ENCODE measurements at places on chromosomes 7 and 10.

DNA sequence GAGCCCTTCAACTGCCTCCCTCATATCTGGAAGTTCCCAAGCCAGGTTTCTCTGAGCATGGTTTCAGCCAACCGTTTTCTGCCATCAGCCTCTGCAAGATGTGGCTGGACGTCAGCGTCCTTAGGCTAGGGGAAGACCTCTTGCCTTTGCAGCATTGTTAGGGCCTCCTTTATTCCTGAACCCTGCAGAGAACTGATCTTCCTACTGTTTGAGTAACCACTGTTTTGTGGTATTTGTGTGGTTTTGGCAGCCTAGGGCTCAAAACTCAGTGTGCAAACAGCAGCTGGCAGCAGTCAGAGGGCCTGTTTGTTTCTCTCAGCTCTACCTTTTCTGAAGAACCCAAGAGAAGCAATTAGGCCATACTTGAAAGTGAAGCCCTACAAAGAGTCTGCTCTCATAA lies 83.4 kb upstream of the SEMA3E start:
- peak; percentile 4 for DNase-seq

DNA sequence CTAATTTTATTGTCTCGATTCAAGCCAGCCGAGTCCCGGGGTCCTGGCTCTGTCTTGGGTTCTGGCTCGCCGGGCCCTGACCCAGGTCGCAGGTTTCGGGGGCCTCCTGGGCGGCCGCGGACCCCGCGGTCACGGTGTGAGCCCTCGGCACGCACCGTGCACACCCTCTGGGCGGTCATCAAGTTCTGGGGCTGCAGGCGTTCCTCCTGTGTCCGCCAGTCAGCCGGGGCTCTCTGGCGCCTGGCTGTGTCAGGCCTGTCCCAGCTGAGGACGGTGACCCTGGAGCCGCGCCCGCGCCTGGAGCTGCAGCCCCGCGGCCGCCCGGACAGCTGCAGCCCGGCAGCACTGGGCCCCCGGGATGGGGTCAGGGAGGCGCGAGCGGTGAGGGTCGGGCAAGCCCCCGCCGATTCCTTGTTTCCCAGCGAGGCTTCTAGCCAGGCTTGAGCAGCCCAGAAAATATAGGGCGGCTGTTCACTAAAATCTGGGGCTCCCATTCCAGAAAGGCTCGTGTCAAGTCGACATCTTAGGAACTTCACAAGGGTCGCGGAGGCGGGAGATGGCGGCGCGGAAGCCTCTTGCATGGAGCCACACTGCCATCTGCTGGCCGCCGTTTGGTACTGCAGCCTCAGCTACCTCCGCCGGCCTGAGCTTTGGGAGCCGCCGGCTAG lies 4.2 kb upstream of the HOXA7 start:
- DNase-seq = peak; percentile 88

- DNase-seq = no peak
Observed at GRCh38 chr7:25424113-25424512, 195.8 kb upstream of the NPVF start.

DNA sequence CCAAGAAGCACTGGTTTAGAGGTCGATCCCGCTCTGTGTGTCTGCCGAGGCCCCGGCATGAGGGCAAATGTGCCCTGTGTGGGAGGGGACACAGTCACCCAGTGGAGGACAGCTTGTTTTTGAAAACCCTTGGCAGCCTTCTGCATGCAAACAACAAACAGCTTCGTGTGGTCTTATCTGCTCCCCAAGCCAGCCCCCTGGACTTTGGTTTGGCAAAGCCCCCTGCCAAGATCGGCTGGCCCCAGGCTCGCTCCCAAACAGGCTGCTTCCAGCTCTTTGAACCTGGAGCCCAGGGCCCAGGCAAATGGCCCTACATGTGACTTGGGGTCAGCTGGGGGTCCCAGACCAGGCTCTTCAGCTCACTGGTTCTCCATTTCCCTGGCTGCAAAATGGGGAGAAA lies 2.9 kb downstream of the ELN start:
- no peak for DNase-seq

- no peak for DNase-seq
Observed at GRCh38 chr10:128870830-128871597, 596.0 kb upstream of the MGMT start.

- no peak for DNase-seq
Observed at GRCh38 chr10:124249196-124249595, 155.8 kb upstream of the CHST15 start.

- DNase-seq = no peak
Observed at GRCh38 chr7:11541330-11541729, 290.7 kb downstream of the THSD7A start.

- no peak for DNase-seq
Observed at GRCh38 chr10:11546581-11546980, 64.9 kb downstream of the USP6NL start.

GRCh38 chr7:107660381-107661080 lies at the start of gene SLC26A4:
TSS of gene SLC26A4 (plus strand) at chr7:107660828. CDS start at chr7:107661642, 814 bp downstream.
- no peak for DNase-seq

- DNase-seq = no peak
Observed at GRCh38 chr7:14937581-14937980, 35.0 kb upstream of the DGKB start.

DNA sequence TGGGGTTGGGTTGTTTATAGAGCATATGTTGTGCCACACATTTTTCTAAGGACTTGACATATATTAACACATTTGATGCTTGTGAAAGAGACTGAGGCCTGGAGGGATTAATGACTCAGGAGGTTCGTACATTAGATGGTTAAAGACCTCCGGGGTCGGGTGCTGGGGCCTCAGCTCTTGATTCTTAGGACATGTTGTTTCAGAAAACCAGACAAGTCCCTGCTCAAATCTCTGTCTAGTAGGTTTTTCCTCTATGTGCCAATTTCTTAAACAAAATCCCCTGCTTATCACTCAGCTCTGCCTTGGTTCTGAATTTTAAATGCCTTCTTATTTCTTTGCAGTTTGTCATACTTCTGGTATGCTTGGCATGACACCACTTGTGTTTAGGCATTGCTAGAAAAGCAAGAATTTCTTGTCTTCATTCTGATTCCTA lies 5.8 kb downstream of the UPP1 start:
- DNase-seq = no peak

GRCh38 chr7:33129806-33130153 lies 416 bp downstream of the BBS9 start:
- DNase-seq = no peak

DNA sequence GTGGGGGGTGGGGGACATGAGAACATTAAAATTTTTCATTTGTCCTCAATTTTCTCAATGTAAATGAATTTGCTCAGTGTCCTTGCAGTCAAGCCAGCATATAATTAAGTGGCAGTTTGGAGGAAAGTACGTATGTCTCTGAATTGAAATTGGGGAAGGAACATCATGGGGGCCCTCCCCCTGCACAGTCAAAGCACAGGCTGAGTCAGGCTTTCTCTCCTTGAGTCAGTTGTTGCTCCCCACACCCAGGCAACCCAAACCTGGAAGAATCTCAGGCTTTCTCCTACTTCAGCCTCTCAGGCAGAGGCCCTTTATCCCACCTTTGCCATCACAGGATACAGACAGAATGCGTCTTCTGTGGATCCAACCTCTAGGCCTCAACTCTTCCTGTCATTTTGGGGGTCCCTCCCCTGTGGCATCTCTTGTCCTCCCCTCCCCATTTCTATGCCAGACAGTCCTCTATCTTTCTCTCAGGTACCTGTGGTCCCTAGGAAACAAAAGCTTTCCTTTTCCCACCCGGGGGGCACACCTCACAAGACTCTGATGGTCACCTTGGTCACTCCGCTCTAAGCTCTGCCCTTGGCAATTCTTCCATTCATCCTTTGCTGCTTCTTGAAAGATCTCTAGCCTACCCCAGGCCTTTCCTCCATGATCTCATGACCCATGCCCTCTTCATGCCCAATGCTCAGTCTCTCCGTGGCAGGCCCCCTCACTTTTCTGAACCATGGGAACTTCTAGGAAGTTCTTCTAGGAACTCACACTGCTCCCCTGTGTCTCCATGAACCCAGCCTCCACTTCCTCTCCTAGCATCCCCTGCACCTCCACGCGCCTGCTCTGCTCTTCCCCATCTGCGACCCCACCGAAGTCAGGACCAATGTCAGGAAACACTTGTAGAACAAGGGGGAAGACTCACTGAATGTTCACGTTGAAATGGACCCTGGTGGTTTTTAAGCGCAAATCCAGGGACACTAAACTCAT lies 40.4 kb downstream of the CREB3L2 start:
- DNase-seq = no peak

- no peak for DNase-seq
Observed at GRCh38 chr7:40680657-40681056, 545.9 kb downstream of the SUGCT start.

GRCh38 chr10:123154711-123155505 lies 706 bp downstream of the BUB3 start:
- DNase-seq = peak; percentile 5

DNA sequence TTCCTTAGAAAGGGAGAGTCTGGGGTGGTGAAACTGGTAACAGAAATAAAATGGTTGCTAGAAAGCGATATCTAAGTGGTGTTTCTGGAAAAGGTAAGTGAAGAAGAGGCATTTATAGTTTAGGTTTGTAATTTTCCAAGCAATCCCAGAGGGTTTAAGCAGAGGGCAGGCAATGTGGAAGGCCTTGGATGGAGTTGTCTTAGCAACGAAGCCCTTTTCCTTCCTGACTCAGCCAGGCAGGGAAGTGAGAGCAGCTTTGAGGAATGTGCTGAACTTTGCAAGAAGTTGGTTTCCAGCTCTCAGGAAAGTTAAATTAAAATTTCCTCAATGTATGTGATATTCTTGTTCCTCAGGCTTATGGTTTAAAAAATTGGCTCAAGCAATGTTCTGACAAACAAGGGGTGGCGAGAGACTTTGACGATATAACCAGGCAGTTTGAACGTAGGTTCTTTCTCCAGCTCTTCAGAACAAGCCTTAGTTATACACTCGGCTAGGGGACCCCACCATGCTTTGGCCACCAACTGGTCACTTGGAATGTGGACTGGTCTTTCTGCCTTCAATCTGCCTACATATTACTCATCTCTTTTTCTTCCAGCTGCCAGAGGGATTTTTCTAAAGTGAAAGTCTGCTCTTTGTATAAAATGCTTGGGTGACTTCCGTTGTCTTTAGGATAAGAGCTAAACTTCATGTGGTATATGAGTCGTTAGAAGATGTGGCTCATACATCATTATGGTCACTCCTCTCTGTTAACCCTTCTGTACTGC lies 66.9 kb upstream of the SLC25A13 start:
- DNase-seq = no peak

- DNase-seq = no peak
Observed at GRCh38 chr10:110209926-110210673, 2.7 kb downstream of the MXI1 start.

DNA sequence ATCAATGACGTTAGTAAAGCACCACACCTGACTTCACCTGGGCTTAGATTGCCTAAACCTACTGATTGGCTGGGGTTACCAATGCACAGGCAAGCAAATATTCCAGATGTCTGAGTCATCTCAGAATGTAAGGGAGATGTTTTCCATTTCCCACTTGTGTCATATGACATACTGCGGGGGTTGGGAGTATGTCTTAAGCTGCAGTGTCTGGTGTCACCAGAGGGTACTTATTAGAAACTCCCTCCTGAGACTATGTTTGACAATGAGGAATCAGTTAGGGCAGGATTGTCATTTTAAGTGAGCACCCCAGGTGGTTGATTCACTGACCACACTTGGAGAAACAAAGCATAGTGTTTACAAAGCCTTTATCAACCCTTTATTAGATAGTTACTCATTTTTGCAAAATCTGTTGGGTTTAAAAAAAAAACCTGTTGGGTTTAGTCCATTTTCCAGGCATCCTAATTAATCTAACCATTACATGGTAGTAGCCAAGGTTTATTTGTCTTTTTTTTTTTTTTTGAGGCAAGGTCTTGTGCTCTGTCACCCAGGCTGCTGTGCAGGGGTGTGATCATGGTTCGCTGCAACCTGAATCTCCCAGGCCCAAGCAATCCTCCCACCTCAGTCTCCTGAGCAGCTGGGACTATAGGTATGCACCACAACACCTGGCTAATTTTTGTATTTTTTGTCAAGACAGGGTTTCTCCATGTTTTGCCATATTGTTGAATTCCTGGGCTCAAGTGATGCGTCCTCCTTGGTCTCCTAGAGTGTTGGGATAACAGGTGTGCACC lies 72.5 kb downstream of the CDK6 start:
- peak; percentile 66 for DNase-seq

DNA sequence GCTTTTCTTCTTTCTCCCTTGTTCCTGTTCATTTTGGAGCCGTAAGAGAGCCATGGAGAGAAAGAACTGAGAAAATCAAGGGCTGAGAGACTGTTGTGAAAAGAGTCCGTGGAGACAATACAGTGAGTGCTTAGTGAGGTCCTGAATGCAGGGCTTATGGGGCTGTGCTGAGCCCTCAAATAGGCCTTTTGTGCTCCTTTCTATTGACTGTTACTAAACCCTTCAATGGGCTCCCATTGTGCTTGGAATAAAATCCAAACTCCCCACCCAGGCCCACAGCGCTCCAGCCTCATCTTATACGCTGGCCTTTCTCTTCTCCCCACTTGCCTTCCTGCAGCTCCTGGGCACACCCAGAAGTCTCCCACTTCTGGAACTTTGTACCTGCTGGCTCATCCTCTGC lies 243.1 kb upstream of the HABP2 start:
- DNase-seq = no peak

GRCh38 chr7:94142281-94142680 lies 138.1 kb upstream of the BET1 start:
- DNase-seq = no peak

GRCh38 chr10:24453404-24453830 lies 244.5 kb downstream of the KIAA1217 start:
- DNase-seq = no peak

GRCh38 chr10:44384601-44385025 lies 284 bp downstream of the CXCL12 start:
- no peak for DNase-seq

- no peak for DNase-seq
Observed at GRCh38 chr10:101693978-101694673, 844 bp downstream of the FBXW4 start.

DNA sequence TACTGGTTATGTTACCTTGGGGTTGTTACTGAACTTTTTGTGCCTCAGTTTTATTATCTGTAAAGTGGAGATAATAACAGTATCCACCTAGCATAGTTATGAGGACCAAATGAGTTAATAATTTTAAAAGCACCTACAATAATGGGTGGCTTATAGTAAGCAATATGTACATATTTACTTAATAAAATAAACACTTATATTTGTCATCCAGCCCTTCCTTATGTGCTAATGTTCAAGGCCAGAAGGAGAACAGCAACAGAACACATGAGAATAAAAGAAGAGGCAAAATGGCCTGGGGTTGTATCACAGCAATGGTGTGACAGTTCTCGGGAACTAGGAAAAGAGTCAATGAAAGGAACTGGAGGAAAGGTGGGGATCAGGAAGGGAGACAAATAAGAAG lies 255.4 kb upstream of the LRGUK start:
- no peak for DNase-seq

DNA sequence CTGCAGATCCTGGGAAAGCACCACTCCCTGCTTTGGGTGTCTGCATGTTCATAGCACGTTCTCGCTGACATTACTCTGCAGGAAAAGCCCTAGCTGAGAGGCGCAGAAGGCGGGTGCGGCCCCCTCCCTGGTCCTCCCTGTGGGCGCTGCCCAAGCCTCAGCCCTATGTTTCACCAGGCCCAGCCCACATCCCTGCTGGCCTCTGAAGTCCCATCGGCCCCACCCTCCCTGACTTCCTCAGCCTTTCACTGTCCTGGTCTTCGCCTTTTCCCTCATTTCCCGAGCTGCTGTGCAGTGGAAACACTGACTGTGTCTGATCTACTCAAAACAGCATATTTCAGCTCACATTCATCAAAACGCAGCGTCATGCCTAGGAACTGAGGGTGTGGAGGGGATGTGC lies 36.3 kb upstream of the DIP2C start:
- DNase-seq = no peak

All from COR-L47 (cell line).